CD4-positive, alpha-beta T cell treated with Interleukin-12 subunit alpha and Interleukin-12 subunit beta, for 1 hour (primary cell): ENCODE measurements at places on chromosomes 5 and 9.

DNA sequence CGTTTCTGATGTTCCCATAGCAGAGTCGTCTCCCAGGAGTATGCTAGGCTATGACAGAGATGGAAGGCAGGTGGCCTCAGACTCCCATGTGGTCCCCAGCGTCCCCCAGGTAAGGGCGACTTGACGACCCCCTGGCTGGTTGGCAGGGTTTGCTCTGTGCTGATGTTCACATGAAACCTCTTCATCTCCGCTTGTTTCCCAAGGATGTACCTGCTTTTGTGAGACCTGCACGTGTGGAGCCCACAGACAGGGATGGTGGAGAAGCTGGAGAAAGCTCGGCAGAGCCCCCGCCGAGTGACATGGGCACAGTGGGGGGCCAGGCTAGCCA is 108.3 kb downstream of the WNK2 start:
- DNase-seq: no peak

- no peak for DNase-seq
Observed at GRCh38 chr5:40972434-40972833, 63.1 kb downstream of the C7 start.

- DNase-seq: no peak
Observed at GRCh38 chr5:179900711-179901110, 7.0 kb downstream of the TBC1D9B start.

- no peak for DNase-seq
Observed at GRCh38 chr9:109769250-109769649, 10.7 kb upstream of the PALM2AKAP2 start.

DNA sequence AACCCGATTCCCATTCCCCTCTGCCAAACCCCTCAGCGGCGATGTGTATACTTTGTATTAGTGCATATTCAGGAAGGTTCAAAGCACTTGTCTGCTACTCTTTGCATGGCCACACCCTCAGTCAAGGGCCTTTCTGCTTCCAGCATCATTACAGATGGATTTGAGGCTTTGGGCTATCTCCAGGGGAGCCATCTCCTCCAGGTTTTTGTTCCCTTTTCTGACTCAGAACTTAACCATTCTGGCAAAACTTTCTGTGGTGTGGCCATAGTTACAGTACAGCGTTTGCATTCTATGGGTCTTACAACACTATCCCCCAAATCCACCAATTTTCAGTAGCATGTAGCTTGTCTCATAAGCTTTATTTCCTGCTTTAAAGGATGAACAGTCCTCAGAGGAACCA is 36.0 kb upstream of the SVEP1 start:
- no peak for DNase-seq

GRCh38 chr5:159913048-159913447 is 3.2 kb upstream of the ADRA1B start:
- no peak for DNase-seq

DNA sequence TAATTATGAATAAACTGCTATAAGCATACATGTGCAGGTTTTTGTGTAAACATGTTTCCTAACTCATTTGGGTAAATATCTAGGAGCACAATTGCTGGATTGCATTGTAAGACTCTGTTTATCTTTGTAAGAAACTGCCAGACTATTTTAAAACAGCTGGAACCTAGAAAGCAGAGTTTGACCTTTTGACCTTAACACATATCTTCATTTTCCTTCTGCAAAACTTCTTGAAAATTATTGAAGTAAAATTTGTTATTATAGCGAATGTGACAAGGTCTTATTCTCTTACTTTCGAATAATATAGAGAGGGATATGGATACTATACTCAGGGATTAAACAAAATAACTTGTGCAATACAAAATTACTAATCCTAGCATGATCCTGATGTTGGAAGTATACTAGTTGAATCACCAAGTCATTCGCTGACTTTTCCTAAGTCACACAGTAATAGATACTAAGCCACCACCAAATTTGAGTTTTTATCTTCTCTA is 3.2 kb upstream of the ANXA1 start:
- DNase-seq: no peak
